ENCODE measurements at places on chromosomes 11 and 22. TPM values are rescaled to one million over a fixed set of nuclear protein-coding genes. Genes with fewer than 3 reads are reported as not detected.

Gene ACTN3
- not detected for total RNA-seq

Gene RHOD
- 4.1 TPM for total RNA-seq

Gene PDE2A
- total RNA-seq = 2.0 TPM

Gene MPPED1
- total RNA-seq = not detected

Gene UFD1
- total RNA-seq = 78.1 TPM

Gene OR5A1
- total RNA-seq = not detected

Gene GLYAT
- not detected for total RNA-seq

Gene MS4A4E
- total RNA-seq = not detected

Gene PTPMT1
- 74.3 TPM for total RNA-seq

Gene RFPL2
- total RNA-seq = 18.5 TPM

Gene HORMAD2
- total RNA-seq = not detected

Gene ABTB2
- total RNA-seq = 6.2 TPM

Gene PANX2
- 0.46 TPM for total RNA-seq

Gene TSSK2
- total RNA-seq = not detected

Gene PRSS23
- 68.3 TPM for total RNA-seq

Gene OR8G1
- total RNA-seq = not detected

Gene KCNQ1
- not detected for total RNA-seq

Gene LRRC32
- total RNA-seq = 0.73 TPM

Gene SPDYC
- not detected for total RNA-seq

Gene P2RX6
- 4.0 TPM for total RNA-seq

Gene GAL
- total RNA-seq = 0.46 TPM

Gene OVOL1
- not detected for total RNA-seq

Gene TMEM80
- total RNA-seq = 17.1 TPM

Gene SYT12
- not detected for total RNA-seq

Gene MYBPC3
- total RNA-seq = not detected

Gene C11orf65
- 1.0 TPM for total RNA-seq
